ENCODE measurements at places on chromosomes 7 and 10. TPM values are rescaled to one million over a fixed set of nuclear protein-coding genes. Genes with fewer than 3 reads are reported as not detected.
A peak's percentile ranks its signal among the peaks of the same experiment; 100 is the strongest.

NUTM2E gene
- total RNA-seq = 1.1 TPM

ITPRID1 gene
- total RNA-seq = not detected

SPDYE2B gene
- total RNA-seq = not detected

DNA sequence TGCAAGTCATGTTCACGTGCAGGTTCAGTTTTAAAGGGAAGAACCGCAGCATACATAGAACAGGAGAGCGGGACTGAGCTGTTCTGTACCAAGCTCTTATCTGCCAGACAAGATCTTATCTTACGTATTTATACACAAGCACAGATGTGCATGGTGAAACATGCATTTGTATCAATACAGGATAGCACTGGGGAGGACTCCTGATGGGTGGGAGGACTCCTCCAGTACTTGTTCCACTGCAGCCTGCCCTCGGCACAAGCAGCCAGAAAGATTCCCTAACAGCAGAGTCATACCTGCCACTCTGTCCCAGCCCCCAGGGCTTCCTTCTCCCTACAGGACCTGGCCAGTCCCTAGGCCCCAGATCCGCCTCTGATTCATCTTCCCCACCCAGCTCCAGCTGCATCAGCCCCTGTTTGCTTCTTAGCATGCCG, 13.2 kb upstream of the PRKCQ start:
- no peak overlapping the region for H3K4me3 ChIP-seq
- H3K36me3 ChIP-seq = peaks cover 16% of the 10 kb centered on the region
- no peak for DNase-seq
- peak overlapping the region; percentile 40 for H3K27ac ChIP-seq

DNA sequence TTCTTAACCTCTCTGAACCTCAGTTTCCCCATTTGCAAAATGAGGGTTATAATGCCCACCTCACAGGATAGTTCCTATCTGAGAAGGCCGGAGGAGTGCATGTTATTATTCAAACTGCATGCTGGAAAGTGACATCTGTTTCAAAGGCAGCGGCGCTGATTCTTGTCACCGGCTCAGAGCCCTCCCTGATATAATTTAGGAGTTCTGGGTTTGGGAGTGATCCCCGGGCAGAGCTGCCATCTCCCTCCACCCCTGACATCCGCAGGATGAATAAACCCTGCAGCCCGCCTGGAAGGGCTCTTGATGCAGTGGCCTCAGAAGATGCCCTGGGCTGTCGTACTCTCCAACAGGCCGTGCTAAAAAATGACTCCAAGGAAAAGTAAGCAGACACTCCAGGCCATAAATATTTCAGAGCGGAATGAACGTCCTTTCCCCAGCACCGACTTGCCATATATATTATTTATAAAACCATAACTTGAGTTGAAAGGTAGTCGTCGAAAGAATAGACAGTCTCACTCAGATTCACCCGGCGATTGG, 47.0 kb upstream of the MYL10 start:
- H3K4me1 ChIP-seq = no peaks in the 10 kb centered on the region
- no peak overlapping the region for H3K27ac ChIP-seq
- no peak overlapping the region for H3K4me3 ChIP-seq
- no peak for DNase-seq
- H3K27me3 ChIP-seq = no peaks in the 10 kb centered on the region

- DNase-seq = peak; percentile 78
- H3K27me3 ChIP-seq = no peaks in the 10 kb centered on the region
- peak within 1 kb of the TSS; percentile 26 for H3K27ac ChIP-seq
- H3K4me1 ChIP-seq = peaks cover 25% of the 10 kb centered on the region
- peaks cover 8% of the 10 kb centered on the region for H3K36me3 ChIP-seq
- H3K4me3 ChIP-seq = peak within 1 kb of the TSS; percentile 69
Measured at GRCh38 chr10:69629897-69630650, at the start of gene FAM241B. FAM241B (plus strand) TSS chr10:69630247; CDS start chr10:69631744, 1,497 bp downstream.

DNA sequence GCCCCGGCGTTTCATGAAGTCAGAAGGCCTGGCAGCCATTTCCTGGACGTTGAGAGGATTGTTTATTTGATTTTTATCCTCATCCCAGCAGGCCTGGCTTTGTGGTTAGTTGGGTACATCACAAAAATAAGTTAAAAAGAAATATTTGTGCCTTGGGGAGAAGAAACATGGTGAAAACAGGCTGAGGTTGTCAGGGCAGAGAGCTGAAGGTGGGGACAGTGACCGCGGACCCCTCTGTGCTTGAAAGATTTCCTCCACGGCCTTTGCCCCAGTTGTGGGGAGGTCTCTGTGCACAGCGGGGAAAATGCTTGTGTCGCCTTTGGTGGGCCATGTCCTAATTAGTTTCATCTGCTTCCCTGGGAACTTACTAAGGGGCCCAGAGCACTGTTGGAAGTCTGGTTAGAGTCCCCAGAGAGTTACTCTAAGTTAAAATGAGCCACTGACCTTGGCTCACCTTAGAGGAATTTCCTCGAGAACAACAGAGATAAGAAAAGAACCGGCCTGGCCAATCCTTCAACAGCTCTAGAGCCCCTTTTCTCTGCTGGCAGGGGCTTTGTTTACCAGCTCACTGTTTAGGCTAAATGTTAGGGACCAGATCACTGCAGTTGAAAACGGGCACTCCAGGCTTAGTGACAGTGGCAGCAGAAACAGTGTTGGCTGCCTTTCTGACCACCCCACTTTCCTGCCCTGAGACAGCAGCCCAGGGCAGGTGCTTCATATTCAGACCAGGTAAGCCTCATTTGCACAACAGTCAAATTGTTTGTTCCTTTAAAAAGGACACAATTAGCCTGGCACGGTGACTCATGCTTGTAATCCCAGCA, 37.9 kb downstream of the CRCP start:
- DNase-seq = no peak
- peaks cover 32% of the 10 kb centered on the region for H3K36me3 ChIP-seq
- H3K4me1 ChIP-seq = peaks cover 26% of the 10 kb centered on the region
- no peak overlapping the region for H3K27ac ChIP-seq
- no peak overlapping the region for H3K4me3 ChIP-seq

DNA sequence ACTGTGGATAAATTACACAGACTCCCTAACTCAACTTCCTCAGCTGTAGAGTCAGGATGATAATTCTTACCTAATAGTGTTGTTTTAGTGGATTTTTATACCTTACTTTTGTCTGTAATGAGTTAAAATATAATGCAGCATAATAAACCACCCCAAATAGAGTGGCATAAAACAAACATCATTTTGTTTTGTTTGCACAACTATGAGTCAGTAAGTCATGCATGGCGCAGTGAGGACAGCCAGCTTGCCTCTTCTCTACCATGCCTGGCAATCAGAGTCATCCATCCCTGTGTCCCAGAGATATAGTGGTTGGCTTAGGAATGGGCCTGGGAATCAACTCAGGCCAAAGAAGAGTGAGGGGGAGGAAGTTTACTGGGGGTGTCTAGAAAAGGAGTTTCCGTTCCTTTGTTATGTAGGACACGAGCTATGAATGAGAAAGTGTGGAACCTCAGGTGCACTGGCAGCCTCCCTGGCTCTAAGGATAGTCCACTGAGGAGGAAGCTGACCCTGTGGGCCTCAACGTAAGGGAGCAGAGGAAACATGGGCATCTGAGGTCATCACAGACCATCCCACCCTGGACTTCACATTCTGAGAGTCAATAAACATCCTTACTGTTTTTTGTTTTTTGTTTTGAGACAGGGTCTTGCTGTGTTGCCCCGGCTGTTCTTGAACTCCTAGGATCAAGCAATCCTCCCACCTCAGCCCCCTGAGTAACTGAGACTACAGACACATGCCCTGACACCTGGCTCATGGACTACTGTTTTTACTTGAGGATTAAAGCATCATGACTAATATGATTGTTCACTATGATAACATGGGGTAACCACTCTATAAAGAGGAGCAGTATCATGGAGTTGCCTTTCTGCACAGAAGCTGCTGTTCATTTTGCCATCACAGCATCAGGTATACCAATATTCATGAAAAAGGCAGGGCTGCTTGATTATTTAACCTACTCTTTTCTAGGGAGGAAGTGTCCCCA, 21.0 kb upstream of the GRB10 start:
- no peaks in the 10 kb centered on the region for H3K36me3 ChIP-seq
- no peak overlapping the region for H3K27ac ChIP-seq
- no peaks in the 10 kb centered on the region for H3K27me3 ChIP-seq
- H3K4me1 ChIP-seq = no peaks in the 10 kb centered on the region
- H3K4me3 ChIP-seq = no peak overlapping the region
- no peak for DNase-seq

DNA sequence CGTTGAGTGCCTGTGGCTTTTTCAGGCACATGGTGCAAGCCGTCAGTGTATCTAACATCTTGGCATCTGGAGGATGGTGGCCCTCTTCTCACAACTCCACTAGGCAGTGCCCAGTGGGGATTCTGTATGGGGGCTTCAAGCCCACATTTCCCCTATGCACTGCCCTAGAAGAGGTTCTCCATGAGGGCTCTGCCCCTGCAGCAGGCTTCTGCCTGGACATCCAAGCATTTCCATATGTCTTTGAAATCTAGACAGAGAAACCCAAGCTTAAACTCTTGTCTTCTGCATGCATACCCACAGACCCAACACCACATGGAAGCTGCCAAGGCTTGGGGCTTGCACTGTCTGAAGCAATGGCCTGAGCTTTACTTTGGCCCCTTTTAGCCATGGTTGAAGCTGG, 146.4 kb downstream of the ARL4A start:
- no peak overlapping the region for H3K4me3 ChIP-seq
- H3K27ac ChIP-seq = no peak overlapping the region
- no peaks in the 10 kb centered on the region for H3K4me1 ChIP-seq
- H3K36me3 ChIP-seq = no peaks in the 10 kb centered on the region
- no peaks in the 10 kb centered on the region for H3K27me3 ChIP-seq
- DNase-seq = no peak

DNA sequence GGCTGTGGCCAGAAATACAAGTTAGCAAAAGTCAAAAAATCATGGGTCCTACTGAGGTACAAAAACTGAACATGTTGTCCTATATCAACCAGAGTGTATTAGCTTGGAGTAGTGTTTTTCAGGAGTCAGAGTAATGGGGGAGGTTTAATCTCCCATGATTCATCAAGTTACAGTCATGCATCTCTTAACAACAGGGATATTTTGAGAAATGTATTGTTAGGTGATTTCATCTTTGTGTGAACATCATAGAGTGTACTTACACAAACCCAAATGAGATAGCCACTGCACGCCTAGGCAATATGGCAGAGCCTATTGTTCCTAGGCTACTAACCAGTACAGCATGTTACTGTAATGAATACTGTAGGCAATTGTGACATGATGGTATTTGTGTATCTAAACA, 14.9 kb upstream of the TES start:
- H3K4me3 ChIP-seq = no peak overlapping the region
- no peaks in the 10 kb centered on the region for H3K27me3 ChIP-seq
- no peak for DNase-seq
- no peaks in the 10 kb centered on the region for H3K36me3 ChIP-seq

DNA sequence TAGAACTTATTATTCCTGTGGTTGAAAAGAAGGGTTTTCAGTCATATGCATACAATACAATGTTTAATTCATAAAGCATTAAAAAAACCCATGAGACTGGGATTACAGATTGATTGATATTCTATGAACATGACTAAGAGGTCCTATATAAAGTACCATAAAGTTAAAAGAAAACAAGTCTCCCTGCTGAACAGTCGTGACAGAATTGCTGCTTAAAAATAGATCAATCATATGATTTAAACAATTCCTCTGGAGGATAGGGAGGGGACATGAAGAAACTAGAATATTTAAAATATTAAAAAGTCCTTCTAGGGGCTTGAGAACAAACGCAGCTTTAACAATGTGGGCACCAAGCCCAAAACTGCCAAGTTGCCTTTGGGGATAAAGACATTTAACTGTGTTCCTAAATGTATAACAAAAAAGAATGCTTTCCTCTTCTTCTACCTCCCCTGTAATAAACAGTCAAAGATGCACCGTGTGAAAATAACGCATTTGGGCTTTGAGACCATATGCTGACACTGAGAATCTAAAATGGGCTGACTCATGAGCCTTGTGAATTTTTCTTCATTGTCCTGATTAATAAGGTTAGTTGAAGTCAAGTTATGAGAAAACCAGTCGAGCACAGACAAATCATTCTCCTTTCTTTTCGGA, 25.8 kb downstream of the TWIST1 start:
- DNase-seq = no peak
- no peaks in the 10 kb centered on the region for H3K4me1 ChIP-seq
- no peak overlapping the region for H3K27ac ChIP-seq
- no peak overlapping the region for H3K4me3 ChIP-seq
- H3K36me3 ChIP-seq = no peaks in the 10 kb centered on the region

DNA sequence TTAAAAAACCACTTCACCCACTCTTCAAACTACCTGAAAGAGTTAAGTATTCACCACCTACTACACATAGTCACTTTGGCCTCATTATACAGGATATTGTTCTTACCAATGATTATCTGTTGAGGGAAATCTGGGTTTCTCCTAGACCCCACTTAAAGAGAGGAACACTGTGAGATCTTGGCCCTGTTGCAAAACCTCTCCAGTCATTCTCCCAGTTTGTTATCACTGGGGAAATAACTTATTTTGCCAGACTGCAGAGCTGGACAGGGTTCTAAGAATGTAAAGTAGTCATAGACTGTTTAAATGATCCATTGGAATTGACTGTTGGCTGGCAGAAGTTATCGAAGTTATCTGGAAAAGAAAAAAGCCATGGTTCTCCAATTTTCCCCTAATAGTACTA, 143.8 kb downstream of the HGF start:
- no peak for DNase-seq
- H3K36me3 ChIP-seq = no peaks in the 10 kb centered on the region
- no peaks in the 10 kb centered on the region for H3K27me3 ChIP-seq
- H3K27ac ChIP-seq = no peak overlapping the region
- H3K4me1 ChIP-seq = no peaks in the 10 kb centered on the region
- no peak overlapping the region for H3K4me3 ChIP-seq

GRCh38 chr10:121032460-121032859, 181.3 kb downstream of the WDR11 start:
- no peaks in the 10 kb centered on the region for H3K27me3 ChIP-seq
- no peak overlapping the region for H3K27ac ChIP-seq
- no peaks in the 10 kb centered on the region for H3K4me1 ChIP-seq
- H3K36me3 ChIP-seq = no peaks in the 10 kb centered on the region

GRCh38 chr7:23353172-23353571, 54.0 kb downstream of the MALSU1 start:
- no peak overlapping the region for H3K27ac ChIP-seq
- no peak for DNase-seq
- peaks cover 23% of the 10 kb centered on the region for H3K4me1 ChIP-seq
- no peaks in the 10 kb centered on the region for H3K27me3 ChIP-seq

- H3K4me1 ChIP-seq = peaks cover 15% of the 10 kb centered on the region
- no peak overlapping the region for H3K27ac ChIP-seq
- DNase-seq = no peak
Measured at GRCh38 chr10:6912929-6913328, 332.9 kb upstream of the PRKCQ start.

Data from CD4-positive, alpha-beta memory T cell (primary cell).